Activated CD4-positive, alpha-beta T cell treated with anti-CD3 and anti-CD28 coated beads for 24 hours (primary cell): ENCODE measurements at places on chromosomes 3 and 15.

GRCh38 chr15:83581381-83581780 lies 72.5 kb upstream of the ADAMTSL3 start:
- no peak for DNase-seq

DNA sequence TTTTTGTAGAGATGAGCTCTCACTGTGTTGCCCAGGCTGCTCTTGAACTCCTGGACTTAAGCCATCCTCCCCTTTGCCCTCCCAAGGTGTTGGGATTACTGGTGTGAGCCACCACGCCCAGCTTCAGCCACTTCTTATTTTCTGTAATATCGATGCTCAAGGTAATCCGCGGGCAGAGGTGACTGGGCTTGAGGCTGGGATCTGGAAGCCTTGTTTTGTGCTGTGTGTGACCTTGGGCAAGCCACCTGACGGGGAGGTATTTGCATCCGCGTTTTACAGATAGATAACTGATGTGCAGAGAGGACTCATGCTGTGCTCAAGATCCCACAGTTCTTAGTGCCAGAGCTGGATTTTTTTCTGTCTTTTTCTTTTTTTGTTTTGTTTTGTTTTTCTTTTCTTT lies 27.8 kb upstream of the SEMA4B start:
- DNase-seq = no peak

GRCh38 chr3:69091389-69092029 lies 6.8 kb downstream of the ARL6IP5 start:
- no peak for DNase-seq

- no peak for DNase-seq
Measured at GRCh38 chr3:29202378-29202777, 78.5 kb upstream of the RBMS3 start.

- DNase-seq = no peak
Measured at GRCh38 chr15:48414015-48414414, 82.8 kb downstream of the DUT start.

- no peak for DNase-seq
Measured at GRCh38 chr3:35785234-35785888, 146.0 kb downstream of the ARPP21 start.

DNA sequence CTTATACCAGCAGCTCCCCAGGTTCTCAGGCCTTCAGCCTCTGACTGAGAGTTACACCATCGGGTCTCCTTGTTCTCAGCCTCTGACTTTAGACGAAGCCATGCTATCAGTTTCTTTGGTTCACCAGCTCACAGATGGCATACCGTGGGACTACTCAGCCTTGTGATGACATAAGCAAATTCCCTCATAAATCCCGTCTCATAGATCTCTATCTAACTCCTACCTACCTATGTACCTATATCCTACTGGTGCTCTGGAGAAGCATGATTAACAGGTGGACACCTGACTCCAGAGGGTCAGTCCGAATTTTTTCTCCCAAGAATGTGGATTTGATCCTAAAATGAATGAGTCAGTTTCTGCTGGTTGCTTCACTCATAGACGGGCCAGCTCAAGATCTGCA lies 59.1 kb upstream of the CDV3 start:
- no peak for DNase-seq

GRCh38 chr3:179194931-179195330 lies 46.8 kb downstream of the PIK3CA start:
- no peak for DNase-seq
